ENCODE measurements at places on chromosomes 3 and 15.

DNA sequence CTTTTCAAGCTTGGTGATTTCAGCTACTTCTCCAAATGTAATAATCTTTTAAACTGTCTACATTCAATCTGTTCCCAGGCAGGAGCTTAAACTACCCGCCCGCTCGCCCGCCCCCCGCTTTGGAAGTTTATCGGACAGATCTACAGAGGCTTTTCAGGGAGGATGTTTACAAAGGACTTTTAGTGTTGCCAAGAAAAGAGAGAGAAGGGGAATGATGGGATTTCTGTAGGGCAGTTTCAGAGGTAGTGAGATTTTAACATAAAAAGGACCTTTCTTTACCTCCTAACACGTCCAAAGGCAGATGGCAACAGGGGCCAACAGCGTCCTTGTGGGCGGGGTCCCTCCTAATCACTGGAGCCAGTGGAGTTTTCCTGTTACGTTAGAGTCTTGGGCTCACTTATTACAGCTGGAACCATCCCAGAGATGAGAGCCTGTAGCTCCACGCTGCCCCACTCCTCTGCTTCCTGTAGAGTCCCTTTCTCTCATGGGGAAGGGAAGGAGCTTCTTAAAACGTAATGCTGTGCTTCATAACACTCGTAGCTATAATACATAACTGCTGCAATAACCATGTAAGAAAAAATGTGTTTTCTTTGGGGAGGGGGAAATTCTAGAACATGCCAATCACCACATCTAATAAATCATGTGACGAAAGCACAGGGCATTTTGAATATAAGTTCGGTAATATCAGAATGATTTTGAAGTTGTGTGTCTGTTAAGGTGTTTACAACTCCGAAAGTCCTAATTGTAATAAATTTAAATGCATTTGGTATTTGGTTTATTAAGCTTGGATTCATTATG lies 30.9 kb downstream of the HES1 start:
- H3K4me1 ChIP-seq: peaks cover 18% of the 10 kb centered on the region
- no peaks in the 10 kb centered on the region for H3K27me3 ChIP-seq
- peak overlapping the region; percentile 12 for H3K27ac ChIP-seq
- no peaks in the 10 kb centered on the region for H3K36me3 ChIP-seq
- peak; percentile 69 for DNase-seq
- 0 out of 2 replicates have a peak overlapping the region, but pooled peaks have one; percentile 5 for H3K4me3 ChIP-seq

DNA sequence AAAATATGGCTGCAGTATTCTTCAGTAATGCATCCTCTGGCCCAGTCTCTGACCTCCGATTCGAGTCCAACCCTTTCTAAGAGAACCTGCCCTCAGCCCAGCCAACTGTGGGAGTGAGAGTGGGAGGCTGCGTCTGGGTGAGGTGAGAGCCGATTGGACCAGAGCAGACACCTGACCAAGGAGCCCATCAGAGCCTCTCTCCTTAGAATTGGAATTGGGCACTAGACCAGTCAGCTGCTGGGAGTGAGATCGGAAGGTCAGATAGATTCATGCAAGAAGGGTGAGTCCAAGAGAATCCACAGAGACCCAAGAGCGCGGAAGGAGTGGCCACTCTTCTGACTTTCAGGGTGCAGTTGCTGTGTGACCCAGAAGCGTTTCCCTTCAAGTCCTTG lies 10.2 kb downstream of the RASL12 start:
- H3K27me3 ChIP-seq: peaks cover 33% of the 10 kb centered on the region
- H3K27ac ChIP-seq: no peak overlapping the region
- no peaks in the 10 kb centered on the region for H3K36me3 ChIP-seq
- H3K4me1 ChIP-seq: peaks cover 6% of the 10 kb centered on the region
- no peak overlapping the region for H3K4me3 ChIP-seq
- peak; percentile 43 for DNase-seq

DNA sequence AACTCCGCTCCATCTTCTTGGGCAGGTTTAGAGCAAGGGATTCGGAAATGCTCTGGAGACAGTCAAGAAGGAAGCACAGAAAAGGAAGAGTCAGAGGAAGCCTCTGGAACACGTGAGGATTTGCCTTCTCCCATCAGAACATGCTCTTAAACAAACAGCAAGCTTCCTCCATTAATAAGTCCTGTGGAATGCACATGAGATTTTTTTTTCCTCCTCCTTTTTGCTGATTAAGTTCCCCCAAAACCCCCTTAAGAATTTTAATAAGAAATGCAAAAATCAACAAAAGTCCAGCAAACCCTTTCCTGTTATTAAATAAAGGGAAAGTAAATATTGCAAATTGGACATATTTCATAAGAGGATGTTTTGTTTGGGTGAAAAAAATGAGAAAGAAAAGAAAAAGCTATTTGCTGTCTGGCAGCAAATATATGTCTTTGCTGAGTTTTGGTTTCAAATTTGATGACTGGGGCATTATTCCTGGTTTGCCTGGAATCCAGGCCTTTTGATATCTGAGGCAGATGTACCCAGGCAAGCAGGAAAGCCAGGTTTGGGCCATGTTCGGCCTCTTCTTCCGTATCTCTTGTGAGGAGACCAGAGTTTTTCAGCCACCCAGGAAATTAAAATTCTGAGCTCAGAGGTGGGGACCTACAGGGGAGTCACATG lies 7.9 kb upstream of the TSEN2 start:
- peaks cover 40% of the 10 kb centered on the region for H3K27me3 ChIP-seq
- no peaks in the 10 kb centered on the region for H3K36me3 ChIP-seq
- no peak overlapping the region for H3K27ac ChIP-seq
- H3K4me1 ChIP-seq: no peaks in the 10 kb centered on the region
- H3K4me3 ChIP-seq: no peak overlapping the region
- no peak for DNase-seq

DNA sequence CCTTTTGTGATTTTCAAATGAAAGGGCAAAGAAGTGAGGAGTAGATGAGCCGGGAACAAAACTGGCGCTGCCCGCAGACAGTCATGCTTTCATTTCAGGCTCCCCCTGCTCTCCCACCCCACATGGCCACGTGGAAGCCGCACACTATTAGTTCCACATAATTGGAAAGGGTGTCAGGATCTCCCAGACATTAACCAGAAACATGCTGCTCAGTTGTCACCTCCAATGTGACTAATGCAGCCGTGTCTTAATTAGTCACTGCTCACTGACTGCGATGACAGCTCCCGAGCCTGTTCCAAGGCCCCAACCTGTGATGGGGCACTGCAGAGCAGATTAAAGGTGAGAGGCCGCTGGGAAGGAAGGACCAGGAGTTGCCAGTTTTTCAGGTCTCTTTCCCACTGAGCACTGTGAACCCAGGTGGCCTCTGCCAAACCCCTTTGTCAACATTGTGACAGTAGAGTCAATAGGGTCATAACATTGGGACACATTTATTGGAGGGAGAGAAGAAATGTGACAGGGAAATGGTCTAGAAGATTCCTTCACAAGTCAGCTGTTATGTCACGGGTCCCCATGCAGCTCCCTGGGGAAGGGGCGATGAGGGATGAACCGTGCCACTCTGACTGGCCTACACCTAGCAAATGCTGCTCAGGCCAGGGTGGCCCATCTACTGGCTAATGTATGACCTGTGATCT lies 38.6 kb upstream of the SFMBT1 start:
- no peaks in the 10 kb centered on the region for H3K36me3 ChIP-seq
- H3K4me1 ChIP-seq: peaks cover 10% of the 10 kb centered on the region
- no peak overlapping the region for H3K27ac ChIP-seq
- H3K4me3 ChIP-seq: no peak overlapping the region
- H3K27me3 ChIP-seq: no peaks in the 10 kb centered on the region
- DNase-seq: peak; percentile 14

DNA sequence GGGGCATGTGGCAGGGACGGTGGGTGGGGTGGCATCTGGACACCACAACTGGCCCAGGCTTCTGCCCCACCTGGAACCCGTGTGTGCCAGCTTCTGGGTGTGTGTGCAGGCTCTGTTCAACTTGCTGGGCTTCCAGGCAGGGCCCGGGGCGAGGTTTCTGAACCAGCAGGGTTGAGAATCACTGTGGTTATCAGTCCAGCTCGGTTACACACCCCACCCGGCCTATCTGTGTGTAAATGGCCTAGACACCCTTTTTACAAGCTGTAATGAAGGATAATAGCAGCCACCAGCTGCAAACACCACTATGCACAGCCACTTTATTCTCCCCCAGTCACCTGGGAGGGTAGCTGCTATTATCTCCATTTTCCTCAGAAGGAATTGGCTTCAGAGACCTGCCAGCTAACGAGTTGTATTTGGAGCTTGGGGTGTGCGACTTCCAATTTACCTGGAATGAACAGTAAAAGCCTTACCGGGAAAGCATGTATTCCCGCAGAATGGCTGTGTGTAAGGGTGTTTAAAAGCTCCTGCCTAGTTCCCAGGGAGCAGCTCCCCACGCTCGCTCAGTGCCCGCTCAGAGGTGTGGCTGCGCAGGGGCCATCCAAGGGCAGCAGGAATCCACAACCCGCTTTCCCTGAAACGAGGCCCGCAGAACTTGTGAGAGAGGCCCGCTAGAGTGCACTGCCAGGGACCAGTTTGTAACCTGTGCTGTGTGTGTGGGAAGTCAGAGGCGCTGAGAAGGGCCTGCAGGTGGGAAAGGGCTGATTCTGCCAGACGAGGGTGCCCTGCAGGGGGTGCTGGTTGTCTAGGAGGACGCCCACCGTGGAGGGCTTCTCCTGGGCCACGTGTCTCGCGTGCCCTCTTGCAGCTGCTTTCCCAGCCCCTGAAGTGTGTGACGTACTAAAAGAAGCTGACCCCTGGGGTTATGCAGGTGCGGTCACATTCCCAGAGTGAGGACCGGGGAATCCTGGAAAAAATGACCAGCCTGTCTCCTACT lies 83.5 kb downstream of the C3orf70 start:
- DNase-seq: no peak
- H3K27me3 ChIP-seq: peaks cover 45% of the 10 kb centered on the region
- peaks cover 4% of the 10 kb centered on the region for H3K4me1 ChIP-seq
- H3K4me3 ChIP-seq: no peak overlapping the region

GRCh38 chr15:67161881-67162280 lies 92.6 kb downstream of the AAGAB start:
- H3K4me3 ChIP-seq: no peak overlapping the region
- H3K36me3 ChIP-seq: peaks cover 23% of the 10 kb centered on the region
- DNase-seq: no peak
- H3K27ac ChIP-seq: no peak overlapping the region
- no peaks in the 10 kb centered on the region for H3K27me3 ChIP-seq
- no peaks in the 10 kb centered on the region for H3K4me1 ChIP-seq

DNA sequence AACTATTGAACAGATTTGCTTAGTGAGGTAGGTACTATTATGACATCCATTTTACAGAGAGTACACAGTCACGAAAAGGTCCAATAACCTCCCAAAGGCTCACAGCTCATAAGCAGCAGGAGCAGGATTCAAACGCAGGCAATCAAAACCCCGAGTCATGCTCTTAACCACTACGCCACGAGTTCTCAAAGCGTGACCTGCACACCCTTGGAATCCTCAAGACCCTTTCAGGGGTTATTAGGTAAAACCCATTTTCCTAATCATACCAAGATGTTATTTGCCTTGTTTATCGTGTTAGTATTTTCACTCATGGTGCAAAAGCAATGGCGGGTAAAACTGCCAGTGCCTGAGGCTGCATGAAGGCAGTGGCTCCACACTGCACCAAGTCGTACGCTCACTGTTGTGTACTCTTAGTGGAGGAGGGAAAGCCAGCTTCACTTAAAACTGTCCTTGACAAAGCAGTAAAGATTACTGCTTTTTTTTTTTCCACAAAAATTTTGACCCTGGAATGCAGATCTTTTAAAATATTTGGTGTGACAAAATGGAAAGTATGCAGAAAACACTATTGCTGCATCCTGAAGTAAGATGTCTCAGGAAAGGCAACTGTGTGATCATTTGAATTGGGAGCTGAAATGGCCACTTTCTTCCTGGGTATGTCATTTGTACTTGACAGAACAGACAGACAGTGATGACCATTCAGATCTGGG lies 96.1 kb downstream of the IGF2BP2 start:
- DNase-seq: no peak
- no peaks in the 10 kb centered on the region for H3K36me3 ChIP-seq
- H3K4me1 ChIP-seq: peaks cover 10% of the 10 kb centered on the region
- H3K27ac ChIP-seq: peak overlapping the region; percentile 38

GRCh38 chr15:52102463-52102862 lies 10.1 kb downstream of the BCL2L10 start:
- H3K36me3 ChIP-seq: no peaks in the 10 kb centered on the region
- no peak overlapping the region for H3K4me3 ChIP-seq
- no peak overlapping the region for H3K27ac ChIP-seq
- H3K27me3 ChIP-seq: no peaks in the 10 kb centered on the region
- H3K4me1 ChIP-seq: no peaks in the 10 kb centered on the region
- DNase-seq: no peak

GRCh38 chr3:87742250-87742649 lies 316.6 kb downstream of the CGGBP1 start:
- H3K4me3 ChIP-seq: no peak overlapping the region
- H3K27me3 ChIP-seq: no peaks in the 10 kb centered on the region
- H3K4me1 ChIP-seq: no peaks in the 10 kb centered on the region

DNA sequence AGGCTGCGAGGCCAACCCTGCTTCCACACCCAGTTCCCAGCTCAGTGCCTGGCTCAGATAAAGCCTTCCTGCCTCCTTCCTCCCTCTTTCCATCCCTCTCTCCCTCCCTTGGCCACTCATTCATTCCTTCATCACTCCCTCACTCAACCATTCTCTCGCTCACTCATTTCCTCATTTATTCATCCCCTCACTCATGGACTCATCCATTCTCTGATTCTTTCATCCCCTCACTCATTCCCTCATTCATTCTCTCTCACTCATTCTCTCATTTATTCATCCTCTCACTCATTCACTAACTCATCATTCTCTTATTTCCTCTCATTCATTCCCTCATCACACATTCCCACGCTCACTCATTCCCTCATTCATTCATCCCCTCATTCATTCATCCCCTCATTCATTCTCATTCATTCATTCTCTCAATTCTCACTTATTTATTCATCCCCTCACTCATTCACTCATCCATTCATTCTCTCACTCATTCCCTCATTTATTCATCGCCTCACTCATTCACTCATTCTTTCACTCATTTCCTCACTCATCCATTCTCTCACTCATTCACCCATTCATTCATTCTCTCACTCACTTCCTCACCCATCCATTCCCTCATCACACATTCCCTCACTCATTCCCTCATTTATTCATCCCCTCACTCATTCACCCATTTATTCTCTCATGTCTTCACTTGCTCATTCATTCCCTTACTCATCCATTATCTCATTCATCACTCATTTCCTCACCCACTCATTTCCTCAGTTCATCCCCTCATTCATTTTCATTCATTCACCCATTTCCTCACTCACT lies 13.2 kb downstream of the ABTB1 start:
- H3K4me3 ChIP-seq: no peak overlapping the region
- no peak for DNase-seq
- no peak overlapping the region for H3K27ac ChIP-seq
- H3K4me1 ChIP-seq: no peaks in the 10 kb centered on the region
- no peaks in the 10 kb centered on the region for H3K36me3 ChIP-seq
- peaks cover 10% of the 10 kb centered on the region for H3K27me3 ChIP-seq

Measured in K562 (cell line).